Activated T-cell treated with anti-CD3 and anti-CD28 coated beads, Interleukin-2, amount 50 U/mL, for 72 hours (primary cell): ENCODE measurements at places on chromosomes 12 and 14. TPM values are rescaled to one million over a fixed set of nuclear protein-coding genes. Genes with fewer than 3 reads are reported as not detected.

DNA sequence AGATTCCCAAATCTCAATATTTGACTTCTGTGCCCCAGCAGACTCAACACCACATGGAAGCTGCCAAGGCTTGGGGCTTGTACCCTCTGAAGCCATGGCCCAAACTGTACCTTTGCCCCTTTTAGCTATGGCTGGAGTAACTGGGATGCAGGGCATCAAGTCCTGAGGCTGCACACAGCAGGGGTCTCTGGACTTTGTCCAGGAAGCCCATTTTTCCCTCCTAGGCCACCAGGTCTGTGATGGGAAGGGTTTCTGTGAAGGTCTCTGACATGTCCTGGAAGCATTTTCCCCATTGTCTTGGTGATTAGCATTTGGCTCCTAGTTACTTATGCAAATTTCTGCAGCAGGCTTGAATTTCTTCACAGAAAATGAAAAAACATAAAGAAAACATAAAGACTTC is 762.3 kb downstream of the GALC start:
- H3K4me3 ChIP-seq = no peak overlapping the region
- no peak overlapping the region for H3K27ac ChIP-seq
- no peaks in the 10 kb centered on the region for H3K27me3 ChIP-seq
- peaks cover 4% of the 10 kb centered on the region for H3K36me3 ChIP-seq
- H3K4me1 ChIP-seq = no peaks in the 10 kb centered on the region
- DNase-seq = no peak

Gene HOTAIR
- total RNA-seq = not detected

GRCh38 chr12:116703214-116703795 is 34.6 kb downstream of the SPRING1 start:
- H3K27me3 ChIP-seq = peaks cover under 1% of the 10 kb centered on the region
- DNase-seq = peak; percentile 66
- H3K27ac ChIP-seq = no peak overlapping the region
- H3K4me1 ChIP-seq = peaks cover 6% of the 10 kb centered on the region
- no peak overlapping the region for H3K4me3 ChIP-seq

- no peak overlapping the region for H3K27ac ChIP-seq
- no peak overlapping the region for H3K4me3 ChIP-seq
Measured at GRCh38 chr14:93549595-93549994, 118.9 kb downstream of the UNC79 start.

- H3K27ac ChIP-seq = no peak overlapping the region
- DNase-seq = no peak
- H3K4me1 ChIP-seq = no peaks in the 10 kb centered on the region
- H3K36me3 ChIP-seq = peaks cover 28% of the 10 kb centered on the region
- H3K27me3 ChIP-seq = no peaks in the 10 kb centered on the region
Measured at GRCh38 chr14:102723650-102724049, 53.6 kb upstream of the TRAF3 start.

DNA sequence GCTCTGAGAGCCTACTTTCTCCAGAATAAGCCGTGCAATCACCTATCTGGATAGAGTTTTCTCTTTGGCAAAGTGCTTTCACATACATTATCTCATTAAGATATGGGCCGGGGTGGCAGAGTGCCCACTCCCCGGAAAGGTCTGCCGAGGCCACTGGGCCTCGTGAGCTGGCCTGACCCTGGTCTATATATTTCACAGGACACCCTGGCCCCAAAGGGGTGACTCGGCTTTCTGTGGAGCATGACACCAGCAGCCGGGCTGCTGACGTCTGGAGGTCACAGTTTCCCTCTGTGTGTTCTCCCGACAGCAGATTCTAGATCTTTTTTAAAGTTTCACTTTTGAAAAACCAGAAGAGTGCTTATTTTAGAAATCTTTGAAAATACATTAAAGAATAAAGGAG is 27.9 kb upstream of the ATP2A2 start:
- H3K27ac ChIP-seq = no peak overlapping the region
- no peak for DNase-seq
- H3K4me3 ChIP-seq = no peak overlapping the region
- no peaks in the 10 kb centered on the region for H3K36me3 ChIP-seq
- no peaks in the 10 kb centered on the region for H3K4me1 ChIP-seq

Gene DIO2
- not detected for total RNA-seq

Gene HVCN1
- total RNA-seq = 10.5 TPM

GRCh38 chr12:106301611-106302321 is 767 bp upstream of the TCP11L2 start:
- H3K4me3 ChIP-seq = peak overlapping the region; percentile 88
- H3K36me3 ChIP-seq = no peaks in the 10 kb centered on the region
- peak overlapping the region; percentile 93 for H3K27ac ChIP-seq
- no peaks in the 10 kb centered on the region for H3K27me3 ChIP-seq
- H3K4me1 ChIP-seq = peaks cover 58% of the 10 kb centered on the region

Gene RNASE3
- total RNA-seq = not detected

DNA sequence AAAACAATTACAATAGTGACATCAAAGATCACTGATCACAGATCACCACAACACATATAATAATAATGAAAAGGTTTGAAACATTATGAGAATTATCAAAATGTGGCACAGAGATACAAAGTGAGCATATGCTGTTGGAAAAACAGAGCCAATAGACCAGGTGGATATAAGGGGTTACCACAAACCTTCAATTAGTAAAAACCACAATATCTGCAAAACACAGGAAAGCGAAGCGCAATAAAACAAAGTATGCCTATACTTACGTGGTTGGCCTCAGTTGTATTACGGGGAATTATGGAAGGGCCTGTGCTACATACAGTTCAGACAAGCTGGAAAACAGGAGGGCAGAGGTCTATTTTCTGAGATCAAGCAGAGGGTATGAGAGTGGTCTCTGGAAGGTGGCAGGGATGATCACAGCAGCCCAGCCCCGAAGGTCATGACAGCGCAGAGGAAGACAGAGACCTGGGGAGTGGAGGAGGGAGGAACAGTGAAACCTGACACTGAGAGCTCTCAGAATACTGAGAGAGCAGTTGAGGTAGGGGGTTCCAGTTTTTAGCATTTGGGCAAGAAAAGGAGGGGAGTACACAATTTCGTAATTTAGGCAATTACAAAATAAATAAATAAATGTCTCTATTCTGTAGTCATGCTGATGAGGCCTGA is 41.3 kb downstream of the IFNG start:
- H3K4me3 ChIP-seq = peak overlapping the region; percentile 90
- peaks cover 31% of the 10 kb centered on the region for H3K4me1 ChIP-seq
- peak overlapping the region; percentile 91 for H3K27ac ChIP-seq

- no peak overlapping the region for H3K27ac ChIP-seq
- no peak for DNase-seq
- H3K4me1 ChIP-seq = no peaks in the 10 kb centered on the region
Measured at GRCh38 chr12:65836419-65837197, 12.3 kb downstream of the HMGA2 start.

GRCh38 chr12:48691826-48692487 is 9.9 kb upstream of the KANSL2 start:
- peaks cover 24% of the 10 kb centered on the region for H3K4me1 ChIP-seq
- no peak for DNase-seq
- H3K27me3 ChIP-seq = no peaks in the 10 kb centered on the region

DNA sequence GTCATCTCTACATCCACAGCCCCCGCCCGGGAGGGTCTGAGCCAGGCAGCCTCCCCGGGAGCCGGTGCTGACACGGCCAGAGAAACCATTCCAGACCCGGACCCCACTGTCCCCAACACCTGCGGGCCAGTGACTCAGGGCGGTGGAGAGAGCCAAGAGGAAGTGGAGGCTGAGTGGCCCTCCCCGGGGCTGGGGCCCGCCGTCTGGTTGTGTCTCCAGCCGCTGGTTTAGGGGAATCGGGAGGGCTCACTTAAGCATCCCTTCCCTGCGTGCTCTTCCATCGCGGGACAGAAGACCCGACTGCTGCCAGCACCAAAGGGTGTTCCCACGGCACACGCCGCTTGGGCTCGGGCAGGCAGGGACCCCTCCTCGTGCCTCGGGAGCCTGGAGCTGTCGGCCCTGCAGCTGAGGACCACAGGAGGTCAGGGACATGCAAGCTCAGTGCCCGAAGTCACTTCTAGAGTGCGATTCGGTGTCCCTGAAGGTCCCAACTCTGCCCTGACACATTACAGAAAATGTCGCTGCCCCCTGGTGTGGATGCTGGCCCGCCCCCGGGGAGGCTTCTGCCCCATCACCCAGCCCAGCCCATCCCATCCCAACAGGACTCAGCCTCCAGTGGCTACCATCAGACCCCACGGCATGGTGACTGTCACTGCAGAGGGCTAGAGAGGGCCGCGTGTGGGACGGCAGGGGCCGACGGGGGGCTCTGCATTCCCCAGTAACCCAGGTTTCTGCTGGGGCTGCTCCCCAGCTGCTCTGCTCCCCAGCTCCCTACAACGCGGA is 50.8 kb downstream of the GALNT9 start:
- no peaks in the 10 kb centered on the region for H3K36me3 ChIP-seq
- no peak overlapping the region for H3K4me3 ChIP-seq
- peaks cover 6% of the 10 kb centered on the region for H3K27me3 ChIP-seq
- no peak overlapping the region for H3K27ac ChIP-seq
- H3K4me1 ChIP-seq = no peaks in the 10 kb centered on the region

Gene VTI1B
- 71.3 TPM for total RNA-seq

DNA sequence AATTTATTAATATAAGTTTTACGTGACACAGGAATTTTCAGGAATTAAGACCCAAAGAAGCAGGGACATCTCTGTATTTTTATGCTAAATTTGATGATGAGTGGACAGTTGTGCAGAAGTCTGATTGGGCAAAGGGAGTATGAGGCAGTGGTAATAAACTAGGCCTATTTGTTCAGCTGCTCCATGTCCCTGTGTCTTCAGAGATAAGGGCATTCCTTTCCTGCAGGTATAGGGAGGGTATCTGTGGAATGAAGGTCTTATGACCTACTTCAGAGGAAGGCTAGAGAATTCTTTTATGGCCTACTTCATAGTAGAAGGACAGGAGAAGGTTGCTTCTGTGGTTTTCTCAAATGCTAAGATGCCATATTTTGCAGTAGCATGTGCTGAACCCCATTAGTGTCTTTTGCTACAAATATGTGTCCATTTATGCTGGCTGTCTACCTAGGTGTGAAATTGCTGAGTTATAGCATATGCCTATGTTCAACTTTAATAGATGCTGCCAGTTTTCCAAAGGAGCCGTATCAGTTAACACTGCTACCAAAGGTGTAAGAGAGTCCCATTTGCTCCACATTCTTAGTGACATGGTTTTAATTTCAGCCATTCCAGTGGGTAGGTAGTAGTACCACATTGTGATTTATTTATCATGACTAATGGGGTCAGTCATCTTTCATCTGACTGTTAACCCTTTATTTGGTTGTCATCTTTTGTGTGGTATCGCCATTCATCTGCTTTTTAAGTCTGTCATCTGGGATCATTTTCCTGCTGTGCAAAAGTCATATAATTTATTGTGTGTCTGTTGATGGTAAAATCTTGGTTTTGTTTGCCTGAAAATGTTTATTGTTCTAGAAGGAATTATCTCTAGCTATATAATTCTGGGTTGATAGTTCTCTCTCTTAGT is 410.7 kb upstream of the RGS6 start:
- H3K27me3 ChIP-seq = no peaks in the 10 kb centered on the region
- peaks cover 5% of the 10 kb centered on the region for H3K36me3 ChIP-seq
- H3K4me3 ChIP-seq = no peak overlapping the region
- H3K27ac ChIP-seq = peak overlapping the region; percentile 7
- DNase-seq = no peak
- H3K4me1 ChIP-seq = peaks cover 30% of the 10 kb centered on the region

DNA sequence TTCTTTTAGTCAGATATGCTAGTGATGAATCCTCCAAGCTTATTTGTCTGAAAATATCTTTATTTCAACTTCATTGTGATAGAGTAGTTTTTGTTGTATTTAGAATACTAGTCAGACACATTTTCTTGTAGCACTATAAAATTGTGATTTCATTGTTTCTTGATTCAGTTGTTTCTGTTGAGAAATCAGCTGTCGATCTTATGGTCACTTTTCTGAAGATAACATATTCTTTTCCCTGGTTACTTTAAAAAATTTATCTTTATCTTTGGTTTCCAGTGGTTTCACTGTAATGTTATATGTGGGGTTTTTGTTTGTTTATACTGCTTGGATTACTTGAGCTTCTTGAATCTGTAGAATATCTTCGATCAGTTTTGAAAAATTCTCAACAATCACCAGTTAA is 426.1 kb downstream of the SOX5 start:
- DNase-seq = no peak
- no peak overlapping the region for H3K27ac ChIP-seq
- no peaks in the 10 kb centered on the region for H3K4me1 ChIP-seq
- no peaks in the 10 kb centered on the region for H3K27me3 ChIP-seq
- no peaks in the 10 kb centered on the region for H3K36me3 ChIP-seq

- peak; percentile 15 for DNase-seq
- H3K27ac ChIP-seq = no peak overlapping the region
Measured at GRCh38 chr14:81710232-81710845, 176.7 kb upstream of the SEL1L start.

GRCh38 chr14:63470962-63471793 is 72.0 kb downstream of the PPP2R5E start:
- DNase-seq = no peak
- H3K4me1 ChIP-seq = peaks cover 49% of the 10 kb centered on the region
- H3K36me3 ChIP-seq = no peaks in the 10 kb centered on the region
- H3K27ac ChIP-seq = peak overlapping the region; percentile 56
- no peaks in the 10 kb centered on the region for H3K27me3 ChIP-seq
- peak overlapping the region; percentile 67 for H3K4me3 ChIP-seq

GRCh38 chr14:105363847-105364708 is 34.3 kb upstream of the TEX22 start:
- H3K4me3 ChIP-seq = peak overlapping the region; percentile 77
- no peaks in the 10 kb centered on the region for H3K36me3 ChIP-seq
- DNase-seq = peak; percentile 41
- peak overlapping the region; percentile 4 for H3K27ac ChIP-seq
- H3K27me3 ChIP-seq = no peaks in the 10 kb centered on the region

DNA sequence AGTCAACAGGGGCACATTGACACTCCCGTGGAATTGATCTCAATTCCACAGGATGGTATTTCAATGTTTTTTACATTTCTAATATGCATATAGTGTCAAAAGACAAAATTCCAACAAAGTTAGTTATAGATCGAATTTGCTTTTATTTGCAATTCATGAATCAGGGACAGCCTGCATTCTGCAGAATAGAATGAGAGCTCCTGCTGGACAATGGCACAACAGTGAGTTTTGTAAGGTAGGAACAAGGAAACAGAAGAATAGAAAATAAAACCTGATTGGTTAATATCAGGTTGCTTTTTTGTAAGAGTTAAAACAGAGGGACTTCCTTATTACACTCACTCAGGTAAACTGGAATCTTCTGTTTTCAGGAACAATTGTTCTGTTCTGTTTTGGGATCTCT is 32.8 kb upstream of the NEDD1 start:
- H3K27ac ChIP-seq = no peak overlapping the region
- DNase-seq = no peak
- peaks cover 6% of the 10 kb centered on the region for H3K27me3 ChIP-seq
- no peak overlapping the region for H3K4me3 ChIP-seq
- no peaks in the 10 kb centered on the region for H3K4me1 ChIP-seq

- peak overlapping the region; percentile 96 for H3K4me3 ChIP-seq
- peak overlapping the region; percentile 100 for H3K27ac ChIP-seq
- peaks cover 51% of the 10 kb centered on the region for H3K4me1 ChIP-seq
- no peaks in the 10 kb centered on the region for H3K27me3 ChIP-seq
- DNase-seq = no peak
Measured at GRCh38 chr14:90970167-90970600, 90.3 kb downstream of the RPS6KA5 start.

GRCh38 chr12:3078086-3078820 is 1.1 kb downstream of the TSPAN9 start:
- no peak overlapping the region for H3K27ac ChIP-seq
- H3K27me3 ChIP-seq = peaks cover 22% of the 10 kb centered on the region
- DNase-seq = no peak
- H3K4me1 ChIP-seq = peaks cover 2% of the 10 kb centered on the region

- H3K4me3 ChIP-seq = no peak overlapping the region
- no peaks in the 10 kb centered on the region for H3K27me3 ChIP-seq
- no peak overlapping the region for H3K27ac ChIP-seq
- H3K4me1 ChIP-seq = peaks cover 4% of the 10 kb centered on the region
- H3K36me3 ChIP-seq = peaks cover 10% of the 10 kb centered on the region
Measured at GRCh38 chr12:12976366-12976765, 23.7 kb downstream of the HEBP1 start.
